ENCODE measurements at places on chromosomes 5 and 9.

DNA sequence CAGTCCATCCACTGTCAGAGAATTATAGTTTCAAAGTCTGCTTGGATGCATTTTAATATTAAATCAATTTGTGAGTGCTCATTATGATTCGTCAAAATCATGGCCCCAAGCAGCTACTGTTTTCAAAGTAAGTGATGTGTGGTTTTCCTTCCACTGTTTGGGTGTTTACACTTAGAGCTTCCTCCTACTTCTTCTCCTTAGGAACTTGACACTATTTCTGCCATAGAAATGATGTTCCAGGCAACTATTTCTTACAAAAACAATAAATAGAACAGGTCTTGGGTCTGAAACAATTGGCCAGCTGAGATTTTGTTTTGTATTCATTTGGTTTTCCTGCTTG is 132.8 kb upstream of the RAI14 start:
- no peak for DNase-seq

GRCh38 chr9:112348257-112349007 is 15.0 kb upstream of the PTBP3 start:
- DNase-seq: peak; percentile 82

- DNase-seq: no peak
These were observed 87.1 kb downstream of the SEMA4D start for GRCh38 chr9:89410641-89411350.

DNA sequence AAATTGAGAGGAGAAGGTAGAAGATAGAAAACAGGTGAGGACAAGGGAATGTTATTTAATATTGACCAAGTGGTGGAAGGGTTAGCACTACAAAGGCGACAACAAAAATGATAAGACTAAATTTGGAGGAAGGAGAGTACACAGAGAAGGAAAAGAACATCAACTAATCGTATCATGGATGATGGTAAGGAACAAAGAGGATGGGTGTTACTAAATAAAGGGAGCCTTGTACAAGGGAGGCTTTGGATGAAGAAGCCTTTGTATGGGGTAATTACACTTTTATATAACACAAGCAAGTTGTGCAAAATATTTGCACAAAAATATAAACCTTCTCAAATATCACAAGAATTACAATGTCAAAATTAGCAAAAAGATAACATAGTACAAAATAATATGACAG is 125.7 kb downstream of the ZNF608 start:
- DNase-seq: no peak

DNA sequence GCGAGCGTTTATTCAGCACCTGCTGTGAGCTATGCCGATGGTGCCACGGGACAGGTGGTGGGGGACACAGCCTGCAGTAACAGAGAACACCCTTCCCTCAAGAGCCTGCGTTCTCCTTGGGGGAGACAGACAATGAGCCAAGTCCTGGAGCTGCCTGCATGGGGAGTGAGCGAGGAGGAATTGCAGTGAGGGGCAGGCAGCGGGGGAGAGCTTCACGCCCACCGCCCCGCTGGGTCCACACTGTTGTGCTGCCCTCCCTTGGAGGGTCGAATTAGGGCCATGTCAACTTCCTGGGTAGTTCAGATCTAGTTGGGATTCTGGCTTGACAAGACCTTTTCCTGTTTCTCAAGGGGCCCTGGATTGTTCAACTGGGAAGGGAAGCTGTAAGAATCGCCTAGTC is 55.5 kb upstream of the N4BP3 start:
- peak; percentile 17 for DNase-seq

DNA sequence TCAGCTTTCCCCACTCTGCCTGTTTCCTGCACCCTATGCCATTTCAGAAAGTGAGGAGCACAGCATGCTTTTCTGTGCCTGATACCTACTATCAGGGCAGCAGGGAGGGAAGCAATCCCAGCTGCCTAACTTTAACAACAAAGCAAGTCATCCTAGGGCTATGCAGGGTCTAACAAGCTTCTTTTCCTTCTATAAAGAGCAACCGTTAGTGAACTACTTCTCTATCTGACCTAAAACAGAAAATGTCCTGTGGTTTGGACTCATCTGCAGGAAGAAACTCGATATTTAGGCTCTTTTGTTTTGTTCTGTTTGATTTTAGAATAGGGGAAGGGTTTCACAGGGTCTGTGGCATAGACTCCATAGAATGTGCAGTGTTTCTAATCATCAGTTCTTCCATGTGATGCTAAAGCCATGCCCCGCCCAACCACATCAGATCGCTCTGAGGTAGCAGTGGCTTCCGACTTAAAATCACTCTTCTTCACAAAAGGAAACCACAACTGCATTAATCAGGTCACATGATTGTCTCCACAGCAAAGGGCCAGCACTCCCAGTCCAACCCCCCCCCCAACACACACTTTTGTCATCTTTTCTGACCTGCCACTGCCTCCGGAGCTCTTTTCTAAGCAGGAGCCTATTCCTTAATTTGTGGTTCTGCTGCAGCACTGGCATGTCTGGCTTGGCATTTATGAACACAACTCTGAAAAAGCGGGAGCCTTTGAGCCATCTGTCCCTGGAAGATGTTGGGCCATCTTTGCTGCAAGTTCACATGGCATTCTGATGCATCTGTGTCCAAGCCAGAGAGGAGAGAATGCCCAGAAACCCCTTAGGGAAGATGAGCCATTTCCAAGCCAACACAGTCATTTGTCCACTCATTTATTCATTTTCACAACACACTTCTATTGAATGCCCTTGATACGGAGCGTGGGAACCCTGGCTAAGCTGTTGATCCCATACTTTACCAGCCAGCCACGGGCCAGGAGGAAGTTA is 71.6 kb downstream of the CFAP90 start:
- DNase-seq: no peak

DNA sequence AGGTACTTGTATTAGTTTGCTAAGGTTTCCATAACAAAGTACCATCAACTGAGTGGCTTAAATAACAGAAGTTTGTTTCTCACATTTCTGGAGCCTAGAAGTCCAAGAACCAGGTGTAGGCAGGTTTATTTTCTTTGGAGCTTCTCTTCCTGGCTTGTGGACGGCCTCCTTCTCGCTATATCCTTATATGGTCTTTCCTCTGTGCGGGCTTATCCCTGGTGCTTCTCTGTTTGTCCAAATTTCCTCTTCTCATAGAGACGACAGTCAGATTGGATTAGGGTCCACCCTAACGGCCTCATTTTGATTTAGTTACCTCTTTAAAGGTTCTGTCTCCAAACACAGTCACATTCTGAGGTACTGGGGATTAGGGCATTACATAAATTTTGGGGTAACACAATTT is 88.3 kb downstream of the RMI1 start:
- DNase-seq: no peak

DNA sequence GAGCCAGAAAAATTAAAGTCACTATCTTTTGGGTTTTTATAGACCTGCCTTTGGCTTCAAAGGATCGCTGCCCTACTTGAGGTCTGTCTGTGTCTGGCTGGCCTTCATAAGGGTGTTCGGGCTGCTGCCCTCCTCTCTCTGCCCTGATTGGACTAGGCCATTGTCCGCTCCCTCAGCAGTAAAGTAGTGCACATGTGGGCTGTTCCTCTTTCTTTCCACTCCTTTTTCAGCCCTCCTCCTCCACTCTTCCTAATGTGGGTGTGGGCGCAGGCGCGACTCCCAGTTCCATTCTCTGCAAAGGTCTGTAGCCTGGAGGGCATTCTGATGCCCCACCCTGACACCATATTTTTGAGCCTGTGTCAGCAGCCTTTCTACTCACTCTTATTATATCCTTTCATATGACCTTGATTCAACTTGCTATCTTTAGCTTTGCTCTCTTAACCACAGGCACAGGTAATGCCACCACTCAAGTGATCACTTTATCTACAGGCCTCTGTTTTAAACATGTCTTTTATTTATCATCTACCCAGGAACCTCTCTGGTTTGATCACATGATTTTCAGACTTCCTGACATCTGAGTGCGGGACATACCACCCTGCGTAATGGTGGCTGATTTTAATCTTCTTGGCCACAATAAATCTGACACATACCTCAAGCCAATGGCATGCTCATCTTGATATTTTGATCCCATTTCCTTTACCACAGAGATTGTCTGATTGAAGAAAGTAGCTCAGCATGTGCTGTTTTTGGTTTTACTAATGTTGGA is 144.5 kb downstream of the AOPEP start:
- peak; percentile 28 for DNase-seq

DNA sequence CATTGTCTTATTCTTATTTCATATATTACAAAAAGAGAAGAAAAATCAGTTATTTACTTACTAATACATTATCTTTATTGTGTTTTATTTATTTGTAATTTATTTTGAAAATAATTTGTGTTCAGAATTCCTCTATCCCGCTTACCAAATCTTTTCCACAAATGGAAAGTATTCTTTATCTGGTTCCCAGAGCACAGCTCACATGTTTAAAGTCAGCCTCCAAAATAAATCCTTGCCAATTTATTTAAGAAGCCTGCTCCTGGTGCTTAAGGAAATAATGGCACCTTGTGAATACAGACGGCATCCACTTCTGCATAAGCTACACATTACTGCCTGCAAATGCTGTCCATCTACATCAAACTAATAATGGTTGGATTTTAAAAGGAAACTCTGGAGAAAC is 435.4 kb downstream of the MTRR start:
- no peak for DNase-seq

DNA sequence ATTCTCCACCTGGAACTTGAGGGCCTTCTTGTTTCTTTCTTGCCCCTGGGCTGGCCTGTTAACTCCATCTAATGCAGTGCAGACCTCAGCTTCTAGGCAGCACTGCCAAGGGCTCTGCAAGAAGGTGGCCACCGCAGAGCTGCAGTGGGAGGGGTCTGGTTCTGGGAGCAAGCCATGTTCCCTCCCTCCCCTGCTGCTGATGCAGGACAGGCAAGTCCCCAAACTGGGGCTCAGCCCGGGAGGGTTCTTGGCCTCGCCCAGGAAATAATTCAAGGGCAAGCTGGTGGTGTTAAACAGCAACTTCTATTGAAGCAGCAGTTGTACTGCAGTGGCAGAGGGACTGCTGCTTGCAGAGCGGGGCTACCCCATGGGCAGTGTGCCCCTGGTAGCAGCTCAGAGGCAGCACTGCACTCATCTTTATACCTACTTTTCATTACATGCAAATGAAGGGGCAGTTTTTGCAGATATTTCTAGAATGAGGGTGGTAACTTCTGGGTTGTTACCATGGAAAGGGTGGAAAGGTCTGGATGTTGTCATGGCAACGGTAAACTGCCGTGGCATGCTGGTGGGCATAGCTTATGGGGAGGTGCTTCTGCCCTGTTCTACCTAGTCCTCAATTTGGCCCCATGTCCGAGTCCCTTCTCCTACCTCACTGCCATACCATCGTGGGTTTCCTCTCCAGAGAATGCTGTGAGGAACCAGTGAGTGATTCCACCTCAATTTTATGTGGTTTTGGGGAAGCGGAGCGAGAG is 82.1 kb downstream of the WDR41 start:
- no peak for DNase-seq

- no peak for DNase-seq
These were observed 83.8 kb downstream of the DAB2IP start for GRCh38 chr9:121735065-121735792.

DNA sequence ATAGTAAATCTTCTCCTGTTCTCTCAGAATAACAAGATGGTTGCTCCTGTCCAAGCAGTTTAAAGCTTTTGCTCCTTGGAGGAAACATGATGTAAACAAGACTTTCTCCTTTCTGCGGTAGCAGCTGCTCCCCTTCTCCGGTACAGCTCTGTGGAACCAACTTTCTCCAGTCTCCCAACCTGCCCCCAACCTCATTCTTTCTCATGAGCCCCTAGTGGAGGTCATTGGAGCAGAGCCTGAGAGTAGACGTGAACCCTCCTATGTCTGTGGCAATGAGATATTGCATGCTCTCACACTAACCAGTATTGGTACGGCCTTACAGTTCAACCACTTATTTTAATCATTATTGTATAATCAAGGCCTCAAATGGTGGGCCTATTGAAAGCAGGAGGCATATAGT is 483.8 kb upstream of the CDH10 start:
- DNase-seq: no peak

- DNase-seq: no peak
These were observed 10.9 kb downstream of the MGAT1 start for GRCh38 chr5:180791611-180792213.

DNA sequence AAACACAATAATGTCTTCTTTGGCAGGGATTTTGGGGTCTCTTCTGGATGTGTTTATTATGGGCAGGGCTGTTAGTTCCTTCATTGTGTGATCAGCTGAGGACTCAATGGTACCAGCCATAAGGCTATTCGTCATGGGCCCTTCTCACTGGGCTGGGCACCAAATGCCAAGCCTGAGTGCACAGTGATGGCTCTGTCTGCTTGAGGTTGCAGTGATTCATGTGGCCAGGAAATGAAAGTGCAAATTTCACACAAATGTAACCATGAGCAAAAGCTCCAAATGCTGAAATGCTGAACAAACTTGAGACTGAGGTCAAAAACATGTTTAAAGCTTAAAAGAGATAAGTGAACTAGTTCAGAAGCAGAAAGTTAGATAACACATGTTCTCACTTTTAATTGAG is 191.0 kb downstream of the TARS1 start:
- no peak for DNase-seq

DNA sequence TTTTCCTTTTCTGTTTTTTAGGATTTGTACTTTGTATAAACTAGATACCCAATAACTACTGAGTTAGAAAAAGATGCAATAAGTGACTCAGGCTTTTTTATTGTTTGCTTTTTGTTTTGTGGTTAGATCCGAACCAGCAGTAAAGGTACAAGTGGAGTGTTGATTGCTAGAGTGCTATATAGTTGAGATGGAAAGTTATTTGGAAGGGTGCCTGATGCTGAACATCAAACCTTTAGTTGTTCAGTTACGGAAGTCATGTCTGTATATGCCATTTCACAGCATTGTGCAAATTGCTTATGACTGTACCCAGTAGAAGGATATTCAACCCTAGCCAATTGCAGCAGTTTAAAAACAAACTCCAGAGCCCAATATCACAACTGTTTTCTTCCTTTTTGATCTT is 285.1 kb downstream of the MAT2B start:
- no peak for DNase-seq

GRCh38 chr5:42855386-42855785 is 43.7 kb upstream of the SELENOP start:
- no peak for DNase-seq

DNA sequence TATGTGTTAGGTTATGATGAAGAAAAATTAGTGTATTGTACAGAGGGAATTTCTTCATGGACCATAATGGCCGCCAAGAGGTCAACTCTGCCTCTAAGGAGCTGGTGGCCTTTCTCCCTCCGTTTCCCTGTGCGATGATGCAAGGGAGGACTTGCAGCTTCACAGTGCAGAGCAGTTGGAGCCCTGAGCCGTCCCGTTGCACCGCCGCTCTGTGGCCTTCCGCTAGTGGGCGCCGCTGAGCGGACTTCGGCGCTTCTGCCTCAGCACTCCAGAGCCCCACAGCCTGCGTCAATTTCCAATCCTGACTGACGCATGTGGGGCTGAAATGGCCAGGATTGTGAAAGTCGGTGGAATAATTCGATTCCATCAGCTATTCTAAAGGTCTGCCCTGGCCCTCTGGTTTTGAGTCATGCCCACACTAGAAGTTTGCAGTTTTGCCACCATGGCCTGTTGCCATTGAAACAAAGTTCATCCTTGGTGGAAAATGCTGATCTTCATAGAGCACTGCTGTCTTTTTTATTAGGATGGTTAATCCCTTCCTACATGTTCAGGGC is 22.7 kb upstream of the LECT2 start:
- DNase-seq: peak; percentile 74
